ENCODE measurements at places on chromosomes 5 and 9.
A peak's percentile ranks its signal among the peaks of the same experiment; 100 is the strongest.

- DNase-seq = no peak
Observed at GRCh38 chr5:2610986-2611385, 140.5 kb downstream of the IRX2 start.

GRCh38 chr9:114149765-114150340 lies 5.5 kb upstream of the COL27A1 start:
- DNase-seq = no peak

- DNase-seq = no peak
Observed at GRCh38 chr9:69671311-69671878, 776 bp downstream of the APBA1 start.

GRCh38 chr5:119360905-119361593 lies 5.2 kb downstream of the TNFAIP8 start:
- no peak for DNase-seq

DNA sequence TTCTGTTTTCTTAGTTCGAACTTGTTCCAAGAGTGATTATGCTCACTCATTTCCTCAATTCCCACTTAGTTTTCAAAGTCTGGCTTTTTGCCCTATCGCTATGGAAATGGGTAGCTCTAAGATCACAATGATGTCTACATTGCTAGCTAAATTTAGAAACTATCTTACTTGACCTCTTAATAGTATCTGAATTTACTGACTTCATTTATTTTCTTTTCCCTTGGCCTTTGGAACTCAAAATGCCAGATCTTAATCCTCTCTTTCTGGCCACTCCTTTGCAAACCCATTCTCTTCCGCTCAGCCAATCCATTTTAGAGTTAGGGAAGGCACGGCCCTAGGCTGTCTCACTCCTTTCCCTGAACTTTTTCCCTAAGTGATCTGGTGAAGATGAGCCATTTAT lies 137.0 kb downstream of the FER start:
- DNase-seq = no peak

DNA sequence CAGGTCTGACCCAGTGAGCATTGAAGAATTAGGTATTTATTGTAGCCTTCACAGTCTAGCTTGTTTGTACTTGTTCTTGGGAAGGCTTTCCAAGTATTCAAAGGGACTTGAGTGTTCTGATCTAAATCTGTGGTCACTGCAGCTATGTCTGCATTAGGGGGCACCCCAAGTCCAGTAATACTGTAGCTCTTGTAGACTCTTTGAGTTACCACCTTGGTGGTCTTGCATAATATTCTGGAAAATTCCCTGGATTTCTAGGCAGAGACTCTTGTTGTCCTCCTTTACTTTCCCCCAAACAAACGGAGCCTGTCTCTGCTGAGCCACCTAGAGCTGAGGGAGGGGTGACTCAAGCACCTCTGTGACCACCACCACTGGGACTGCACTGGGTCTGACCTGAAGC lies 149.5 kb upstream of the DHFR start:
- DNase-seq = no peak

- DNase-seq = no peak
Observed at GRCh38 chr5:169551146-169551545, 32.4 kb upstream of the SPDL1 start.

GRCh38 chr5:169626779-169627178 lies 10.3 kb upstream of the DOCK2 start:
- DNase-seq = no peak

- DNase-seq = no peak
Observed at GRCh38 chr5:33883482-33883881, 8.3 kb downstream of the ADAMTS12 start.

DNA sequence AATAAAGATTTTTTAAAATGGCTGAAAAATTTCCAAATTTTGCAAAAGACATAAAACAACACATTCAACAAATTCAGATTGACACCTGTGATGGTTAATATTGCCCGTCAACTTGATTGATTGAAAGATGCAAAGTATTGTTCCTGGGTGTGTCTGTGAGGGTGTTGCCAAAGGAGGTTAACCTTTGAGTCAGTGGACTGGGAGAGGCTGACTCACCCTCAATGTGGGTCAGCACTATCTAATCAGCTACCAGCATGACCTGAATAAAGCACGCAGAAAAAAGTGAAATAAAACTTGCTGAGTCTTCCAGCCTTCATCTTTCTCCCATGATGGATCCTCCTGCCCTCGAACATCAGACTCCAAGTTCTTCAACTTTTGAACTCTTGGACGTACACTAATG lies 868.0 kb upstream of the CTNND2 start:
- no peak for DNase-seq

DNA sequence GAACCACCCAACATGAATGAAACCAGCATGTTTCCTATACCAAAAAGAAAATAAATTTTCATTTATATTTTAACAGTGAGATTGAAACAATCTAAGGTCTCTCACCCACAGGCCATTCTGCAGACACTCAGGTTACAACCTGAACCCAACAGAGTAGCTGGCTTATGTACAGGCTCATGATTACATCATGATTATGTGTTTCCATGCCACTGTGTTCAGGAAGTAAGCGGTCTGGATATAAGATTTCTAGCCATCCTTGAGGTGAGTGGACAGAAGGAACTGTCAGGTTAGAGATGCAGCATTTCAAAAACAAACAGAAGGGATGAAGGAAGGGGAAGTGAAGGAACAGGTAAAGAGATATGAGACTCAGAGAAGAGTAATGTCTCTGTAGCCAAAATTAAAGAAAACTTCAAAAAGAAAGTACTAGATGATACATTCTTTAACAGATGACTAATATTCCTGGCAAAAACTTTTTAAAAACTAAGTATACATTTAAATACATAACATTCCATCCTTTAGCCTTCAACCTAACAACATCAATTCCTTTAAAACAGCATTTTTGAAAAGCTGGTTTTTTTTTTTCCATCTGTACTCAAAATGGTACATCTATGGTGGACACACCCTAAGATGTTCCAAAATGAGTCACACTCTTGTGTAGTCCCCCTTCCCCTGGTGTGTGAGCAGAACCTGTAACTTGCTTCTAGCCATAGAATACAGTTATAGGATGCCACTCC lies 119.8 kb downstream of the LPAR1 start:
- no peak for DNase-seq

- no peak for DNase-seq
Observed at GRCh38 chr9:17536027-17536426, 42.8 kb upstream of the SH3GL2 start.

- no peak for DNase-seq
Observed at GRCh38 chr5:170809551-170809950, 26.0 kb downstream of the GABRP start.

GRCh38 chr5:142655339-142656267 lies 30.3 kb downstream of the FGF1 start:
- peak; percentile 32 for DNase-seq
